ENCODE measurements at places on chromosomes 2 and 18.
A peak's percentile ranks its signal among the peaks of the same experiment; 100 is the strongest.

DNA sequence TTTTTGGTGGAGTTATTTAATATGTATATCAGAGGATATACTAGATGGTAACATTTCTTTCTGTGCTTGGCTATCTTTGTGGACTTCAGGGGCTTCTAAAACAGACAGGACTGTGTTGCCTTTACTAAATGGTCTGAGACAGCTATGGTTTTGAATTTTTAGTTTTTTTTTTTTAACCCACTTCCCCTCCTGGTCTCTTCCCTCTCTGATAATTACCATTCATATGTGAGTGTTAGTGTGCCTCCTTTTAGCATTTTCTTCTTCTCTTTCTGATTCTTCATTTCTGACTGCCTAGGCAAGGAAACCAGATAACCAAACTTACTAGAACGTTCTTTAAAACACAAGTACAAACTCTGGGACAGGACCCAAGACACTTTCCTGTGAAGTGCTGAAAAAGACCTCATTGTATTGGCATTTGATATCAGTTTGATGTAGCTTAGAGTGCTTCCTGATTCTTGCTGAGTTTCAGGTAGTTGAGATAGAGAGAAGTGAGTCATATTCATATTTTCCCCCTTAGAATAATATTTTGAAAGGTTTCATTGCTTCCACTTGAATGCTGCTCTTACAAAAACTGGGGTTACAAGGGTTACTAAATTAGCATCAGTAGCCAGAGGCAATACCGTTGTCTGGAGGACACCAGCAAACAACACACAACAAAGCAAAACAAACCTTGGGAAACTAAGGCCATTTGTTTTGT is 52.7 kb downstream of the SMAD4 start:
- no peak for DNase-seq

GRCh38 chr18:7341581-7342337 is 110.9 kb downstream of the LRRC30 start:
- no peak for DNase-seq

GRCh38 chr2:39124746-39125057 is 3.9 kb upstream of the SOS1 start:
- DNase-seq, result peak; percentile 80

- DNase-seq, result no peak
Observed at GRCh38 chr2:38713338-38713737, 37.8 kb downstream of the SRSF7 start.

- no peak for DNase-seq
Observed at GRCh38 chr18:48837676-48838075, 113.1 kb downstream of the SMAD7 start.

- peak; percentile 25 for DNase-seq
Observed at GRCh38 chr2:238929242-238930081, 81.6 kb downstream of the TWIST2 start.

DNA sequence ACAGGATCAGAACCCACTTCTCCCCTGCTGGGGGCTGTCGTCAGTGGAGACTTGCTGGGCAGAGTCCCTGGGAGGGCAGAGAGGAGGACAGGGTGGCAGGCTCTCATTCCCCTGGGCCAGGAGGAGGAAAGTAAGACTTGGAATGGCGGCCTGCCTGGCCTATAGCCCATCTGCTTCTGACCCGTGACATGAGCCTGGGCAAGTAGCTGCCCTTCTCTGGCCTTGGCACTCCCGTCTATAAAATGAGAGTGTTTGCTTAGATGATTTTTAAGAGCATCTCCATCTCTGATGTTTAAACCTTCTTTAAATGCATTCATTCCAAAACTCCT is 173.0 kb downstream of the DDX1 start:
- no peak for DNase-seq

GRCh38 chr2:8002765-8003393 is 679.0 kb upstream of the ID2 start:
- DNase-seq, result no peak

- DNase-seq, result no peak
Observed at GRCh38 chr2:32652555-32653209, 24.8 kb downstream of the TTC27 start.

DNA sequence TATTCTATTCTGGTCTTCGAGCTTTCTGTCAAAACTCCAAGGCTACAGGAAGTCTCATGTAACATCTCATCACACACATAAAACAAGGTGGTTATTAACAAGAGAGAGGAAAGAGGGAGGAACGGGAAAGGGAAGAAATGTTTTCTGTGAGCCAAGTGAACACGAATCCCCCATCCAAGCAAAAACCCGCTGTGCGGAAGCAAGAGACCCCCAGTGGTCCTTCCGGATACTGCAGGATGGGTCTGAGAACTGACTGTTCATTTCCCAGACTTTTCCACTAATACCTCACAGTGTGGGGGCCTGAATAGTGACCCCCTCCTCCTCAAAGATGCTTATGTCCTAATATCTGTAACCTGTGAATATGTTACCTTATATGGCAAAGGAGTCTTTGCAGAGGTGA is 19.0 kb upstream of the DIPK1C start:
- peak; percentile 65 for DNase-seq

DNA sequence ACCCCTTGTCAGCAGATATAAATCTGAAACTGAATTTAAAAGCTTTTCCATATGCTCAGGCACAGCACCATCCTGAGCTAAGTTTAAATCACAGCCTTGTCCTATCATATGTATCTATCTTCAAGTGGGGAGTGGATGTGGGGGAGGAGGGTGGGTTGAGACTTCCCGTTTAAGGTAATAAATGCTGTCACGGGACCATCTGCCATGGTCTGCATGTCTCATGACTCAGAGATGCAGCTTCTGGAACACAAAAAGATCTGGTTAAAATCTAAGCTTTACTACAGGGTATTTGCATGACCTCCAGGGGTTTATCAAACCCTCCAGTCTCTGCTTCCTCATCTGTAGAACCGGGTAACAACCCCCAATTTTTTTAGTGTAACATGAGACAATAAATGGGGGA is 377.7 kb upstream of the ST6GAL2 start:
- no peak for DNase-seq

- DNase-seq, result no peak
Observed at GRCh38 chr2:163081754-163082153, 243.2 kb upstream of the KCNH7 start.
